ENCODE measurements at places on chromosomes 13 and 19. TPM values are rescaled to one million over a fixed set of nuclear protein-coding genes. Genes with fewer than 3 reads are reported as not detected.

GRCh38 chr13:43389573-43389972 lies 366.2 kb downstream of the DNAJC15 start:
- H3K36me3 ChIP-seq, result no peaks in the 10 kb centered on the region
- H3K27ac ChIP-seq, result no peak overlapping the region
- DNase-seq, result no peak
- no peaks in the 10 kb centered on the region for H3K4me1 ChIP-seq

GRCh38 chr19:14165990-14166830 lies 29.8 kb upstream of the ASF1B start:
- H3K4me1 ChIP-seq, result peaks cover 19% of the 10 kb centered on the region
- peaks cover 7% of the 10 kb centered on the region for H3K36me3 ChIP-seq
- DNase-seq, result no peak
- no peaks in the 10 kb centered on the region for H3K27me3 ChIP-seq

The NKPD1 gene
- total RNA-seq, result 0.31 TPM

The PGLYRP2 gene
- 0.19 TPM for total RNA-seq

The THAP8 gene
- total RNA-seq, result 6.7 TPM

The C1QTNF9 gene
- not detected for total RNA-seq

All from activated naive CD8-positive, alpha-beta T cell treated with anti-CD3 and anti-CD28 coated beads, Interleukin-2, amount 10 ng/mL, durations not matched to agents 7 days and 5 days (primary cell).